ENCODE measurements at places on chromosomes 13 and 19. TPM values are rescaled to one million over a fixed set of nuclear protein-coding genes. Genes with fewer than 3 reads are reported as not detected.

RETN gene
- not detected for polyA plus RNA-seq

SLC25A41 gene
- not detected for polyA plus RNA-seq

TSKS gene
- polyA plus RNA-seq, result 0.15 TPM

WDR88 gene
- polyA plus RNA-seq, result 0.13 TPM

SIAH3 gene
- polyA plus RNA-seq, result not detected

ANGPTL8 gene
- polyA plus RNA-seq, result not detected

ZNF302 gene
- 13.1 TPM for polyA plus RNA-seq

SUPT5H gene
- polyA plus RNA-seq, result 111 TPM

RASAL3 gene
- polyA plus RNA-seq, result 27.0 TPM

SLC17A7 gene
- not detected for polyA plus RNA-seq

CRYL1 gene
- 32.3 TPM for polyA plus RNA-seq

NECTIN2 gene
- not detected for polyA plus RNA-seq

SERPINE3 gene
- polyA plus RNA-seq, result not detected

COL4A1 gene
- not detected for polyA plus RNA-seq

PGPEP1 gene
- polyA plus RNA-seq, result 8.4 TPM

ZNF442 gene
- 2.3 TPM for polyA plus RNA-seq
